NCI-H2227 treated with DMSO at 0.1 percent for 48 hours (cell line): ENCODE measurements at places on chromosomes 12 and 14.

DNA sequence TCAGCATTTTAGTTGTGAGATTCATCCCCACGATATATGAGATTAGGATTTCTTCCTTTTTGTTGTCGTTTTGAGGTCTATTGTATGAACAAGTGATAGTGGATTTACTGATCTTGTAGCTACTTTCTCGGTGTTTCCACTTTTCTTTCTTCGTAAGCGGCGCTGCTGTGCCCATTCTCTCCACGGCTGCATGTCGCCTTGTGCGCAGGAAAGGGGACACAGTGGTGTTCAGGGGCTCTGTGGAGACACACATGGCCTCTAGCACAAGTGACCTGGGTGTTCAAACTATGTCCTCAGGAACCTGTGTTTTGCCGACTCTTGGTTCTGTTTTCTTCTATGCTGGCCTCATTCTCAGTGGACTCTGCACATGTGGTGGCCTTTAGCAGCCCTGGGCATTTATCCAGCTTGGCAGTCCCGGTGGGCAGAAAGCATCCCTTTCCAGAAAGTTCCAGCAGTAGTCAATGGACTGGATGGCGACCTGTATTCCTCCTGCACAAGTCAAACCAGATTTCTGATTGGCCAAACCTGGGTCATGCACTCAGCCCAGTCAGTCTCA, 18.7 kb downstream of the CKAP4 start:
- no peak for DNase-seq

DNA sequence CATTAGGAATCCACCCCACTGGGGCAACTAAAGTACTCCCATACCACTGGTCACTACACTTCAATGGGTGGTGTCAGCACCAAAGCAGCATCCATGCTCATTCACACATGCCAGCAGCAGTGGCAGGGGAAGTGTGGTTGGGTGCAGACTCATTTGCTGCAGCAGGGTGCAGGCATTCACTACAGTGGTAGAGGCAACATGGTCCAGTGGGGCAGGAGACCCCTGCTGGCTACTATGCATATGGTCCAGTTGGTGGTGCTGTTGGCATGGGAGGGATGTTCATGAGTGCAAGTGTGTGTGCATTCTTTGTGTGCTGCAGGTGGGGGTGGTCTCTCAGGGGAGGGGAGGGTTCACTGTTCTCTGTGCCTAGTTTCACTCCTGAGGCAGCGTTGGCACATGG, 908.4 kb upstream of the NOVA1 start:
- DNase-seq = no peak

GRCh38 chr14:51457843-51458562, 193.7 kb upstream of the FRMD6 start:
- no peak for DNase-seq

DNA sequence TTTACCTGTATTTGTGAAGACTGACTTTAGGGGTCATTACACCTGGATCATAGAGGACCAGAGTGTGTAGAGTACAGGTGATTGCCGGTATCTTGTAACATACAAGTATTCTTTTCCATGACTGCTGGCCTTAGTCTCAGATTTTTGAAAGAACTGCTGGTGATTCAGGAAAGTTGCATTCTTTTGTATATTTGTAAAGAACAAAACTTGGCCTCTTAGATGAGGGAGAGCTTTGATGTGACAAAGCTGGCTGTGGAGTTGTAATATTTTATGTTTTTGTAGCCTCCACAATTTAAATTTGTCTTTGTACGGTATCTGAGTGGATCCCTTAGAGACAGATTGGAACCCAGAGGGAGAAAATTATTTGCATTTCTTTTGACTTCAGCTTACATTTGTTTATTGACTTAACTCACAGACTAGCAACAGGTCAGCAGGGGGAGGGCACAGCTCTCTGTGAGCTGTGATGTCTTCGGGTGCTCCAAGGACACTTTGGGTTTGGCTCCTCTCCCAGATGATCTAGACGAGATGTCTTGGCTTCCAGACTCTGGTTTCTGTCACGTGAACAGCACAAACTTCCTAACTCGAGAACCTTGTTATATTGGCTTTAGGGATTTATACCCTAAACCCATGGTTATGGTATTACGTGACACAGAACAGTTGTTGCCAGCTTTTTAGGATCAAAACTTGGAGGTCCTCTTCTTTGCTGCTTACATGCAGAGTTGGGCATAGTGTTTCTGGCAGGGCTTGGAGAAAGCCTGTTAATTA, 65.9 kb downstream of the DAAM1 start:
- no peak for DNase-seq

DNA sequence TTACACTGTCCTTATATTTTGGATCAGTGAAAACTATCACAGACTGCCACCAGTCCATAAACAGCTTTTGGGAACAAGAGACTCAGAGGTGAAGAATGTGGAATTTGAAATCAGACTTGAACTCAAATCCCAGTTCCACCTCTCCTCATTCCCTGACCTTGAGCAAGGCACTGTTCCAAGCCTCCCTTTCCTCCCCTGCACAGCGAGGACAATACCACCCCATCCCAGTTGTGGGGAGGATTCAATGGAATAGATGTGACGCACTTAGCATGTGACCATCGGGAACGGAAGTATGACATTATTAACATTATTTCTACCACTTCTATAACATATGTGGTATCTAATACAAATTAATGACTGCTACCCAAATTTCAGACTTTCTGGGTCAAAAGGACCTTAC, 63.5 kb downstream of the DPF3 start:
- no peak for DNase-seq

- no peak for DNase-seq
These were observed 9.9 kb downstream of the ZNF410 start for GRCh38 chr14:73896521-73896920.

GRCh38 chr14:29016050-29016900, 249.7 kb downstream of the FOXG1 start:
- DNase-seq = no peak
